NCI-H1105 treated with DMSO at 0.1 percent for 48 hours (cell line): ENCODE measurements at places on chromosomes 6 and 20.

- DNase-seq, result peak; percentile 62
Observed at GRCh38 chr20:41616228-41616627, 1.9 kb downstream of the CHD6 start.

DNA sequence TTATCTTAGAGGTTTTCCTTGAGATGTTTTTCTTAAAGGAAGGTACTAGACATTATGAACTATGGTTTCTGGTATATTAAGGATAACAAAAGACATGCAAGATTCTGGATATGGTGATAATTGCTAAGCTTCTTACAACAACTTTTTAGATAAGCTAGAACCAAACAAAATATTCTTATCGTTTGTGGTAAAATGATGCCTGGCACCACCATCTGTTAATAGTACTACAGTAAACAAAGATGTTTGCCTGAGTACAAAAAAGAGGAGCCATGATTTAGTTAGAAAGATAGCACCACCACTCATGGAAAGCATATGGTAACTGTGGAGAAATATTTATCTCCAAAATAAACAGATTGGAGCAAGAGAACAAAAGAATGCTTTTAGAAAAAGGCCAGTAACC, 747.3 kb downstream of the COL12A1 start:
- no peak for DNase-seq

GRCh38 chr20:8018958-8019245, 659 bp downstream of the TMX4 start:
- peak; percentile 78 for DNase-seq

DNA sequence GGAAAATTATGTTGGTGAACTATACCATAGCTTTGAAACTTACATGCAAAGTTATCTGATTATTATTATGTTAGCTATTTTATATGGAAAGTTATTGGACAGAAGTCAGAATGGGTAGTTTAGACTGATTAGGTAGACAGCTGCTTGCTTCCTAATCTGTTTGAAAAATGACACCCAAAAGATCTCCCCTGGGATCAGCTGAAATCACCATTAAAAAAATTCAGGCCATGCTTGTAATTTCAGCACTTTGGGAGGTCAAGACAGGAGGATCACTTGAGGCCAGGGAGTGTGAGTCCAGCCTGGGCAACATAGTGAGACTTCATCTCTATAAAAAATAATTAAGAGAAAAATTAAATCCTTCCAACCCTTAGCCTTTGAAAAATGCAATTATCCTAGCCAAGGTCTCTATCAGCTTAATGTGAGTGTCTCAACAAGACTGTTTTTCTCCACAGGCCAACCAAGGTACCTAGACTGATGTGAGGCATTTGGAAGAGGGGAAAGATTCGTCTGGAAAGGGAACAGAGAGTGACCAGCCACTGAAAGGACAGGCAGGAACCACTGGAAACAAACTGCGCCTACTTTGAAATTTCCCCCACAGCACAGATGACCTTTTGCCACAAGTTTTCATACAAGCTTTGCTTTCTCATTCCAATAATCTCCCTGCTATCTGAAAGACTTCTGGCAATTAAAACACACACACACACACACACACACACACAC, 232.3 kb downstream of the GMPR start:
- DNase-seq, result no peak

DNA sequence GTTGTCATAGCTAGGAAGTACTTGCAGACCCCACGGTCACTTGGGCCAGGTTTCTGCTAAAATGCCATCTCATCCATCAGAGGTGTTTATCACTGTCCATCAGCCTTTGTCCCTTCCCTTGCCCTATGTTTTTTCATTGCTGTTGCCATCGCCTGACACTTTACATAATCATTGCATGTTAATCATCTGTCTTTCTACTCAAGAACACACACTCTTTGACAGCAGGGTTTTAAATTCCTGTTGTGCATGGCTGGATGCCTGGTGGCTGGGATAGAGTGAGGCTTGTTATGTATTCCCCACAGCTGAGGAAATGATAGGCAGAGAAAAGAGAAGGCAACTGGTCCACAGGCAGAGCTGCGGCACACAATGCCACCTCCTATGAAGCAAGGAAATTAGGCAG, 11.7 kb upstream of the C6orf118 start:
- DNase-seq, result no peak

DNA sequence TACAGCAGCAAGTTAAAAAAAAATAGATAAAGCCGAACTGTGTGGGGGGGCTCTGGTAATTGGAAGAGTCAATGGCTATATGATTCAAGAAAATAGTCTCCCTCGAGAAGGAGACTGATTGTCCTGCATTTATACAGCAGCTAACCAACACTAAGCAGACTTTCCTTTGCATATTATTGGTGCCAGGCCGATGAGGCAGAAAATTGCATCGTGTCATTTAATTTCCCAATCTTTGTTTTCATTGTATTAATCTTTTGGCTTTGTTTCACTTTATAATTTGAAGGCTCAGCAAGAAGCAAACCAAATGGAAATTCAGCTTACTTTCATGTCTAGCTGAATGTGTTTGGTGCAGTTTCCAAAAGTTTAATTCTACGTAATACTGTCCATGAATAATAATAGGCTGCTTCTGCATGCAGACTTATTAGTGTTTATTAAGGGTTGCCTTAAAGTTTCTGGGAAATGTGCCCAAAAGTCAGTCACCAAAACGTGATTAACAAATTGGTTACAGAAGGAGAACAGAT, 258.5 kb downstream of the HACE1 start:
- no peak for DNase-seq

DNA sequence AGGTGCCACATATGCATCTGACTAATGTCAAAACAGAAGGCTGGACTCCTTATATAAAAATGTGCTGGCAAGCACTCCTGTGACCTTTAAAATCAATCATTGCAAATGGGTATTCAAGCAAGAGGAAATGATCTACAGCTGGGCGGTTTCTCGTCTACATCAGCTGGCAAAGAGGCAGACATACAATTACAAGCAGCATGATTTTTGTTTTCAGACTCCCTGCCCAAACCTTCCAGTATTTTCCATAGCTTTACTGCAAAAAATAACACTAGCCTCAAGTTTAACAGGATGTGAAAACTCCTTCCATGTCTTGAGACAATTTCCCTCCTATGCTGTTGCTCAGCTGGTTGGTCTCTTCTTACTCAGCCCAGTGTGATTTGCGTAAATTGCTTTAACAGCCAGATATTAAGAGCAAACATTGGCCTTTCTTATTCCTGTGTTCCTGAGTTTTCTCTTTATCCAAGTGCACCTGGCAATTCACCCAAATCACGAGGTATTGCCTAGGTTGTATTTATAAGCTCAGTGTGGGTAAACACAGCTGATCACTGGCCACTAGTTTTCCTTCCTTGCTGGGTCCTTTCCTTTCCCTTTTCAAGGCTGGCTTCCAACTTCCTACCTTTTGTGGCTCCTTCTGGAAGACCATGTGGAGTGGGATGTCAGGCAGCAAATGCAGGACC, 130.4 kb downstream of the MOXD1 start:
- peak; percentile 35 for DNase-seq

DNA sequence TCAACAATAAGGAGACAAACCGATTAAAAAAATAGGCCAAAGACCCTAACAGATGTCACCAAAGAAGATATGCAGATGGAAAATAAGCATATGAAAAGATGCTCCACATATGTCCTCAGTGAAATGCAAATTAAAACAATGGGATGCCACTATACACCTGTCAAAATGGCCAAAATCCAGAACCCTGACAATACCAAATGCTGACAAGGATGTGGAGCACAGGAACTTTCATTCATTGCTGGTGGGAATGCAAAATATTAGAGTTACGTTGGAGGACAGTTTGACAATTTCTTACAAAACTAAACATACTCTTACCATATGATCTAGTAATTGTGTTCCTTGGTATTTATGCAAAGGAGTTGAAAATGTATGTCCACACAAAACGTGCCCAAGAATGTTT, 1.8 kb upstream of the ZNF184 start:
- DNase-seq, result no peak

GRCh38 chr6:21001736-21002135, 467.5 kb downstream of the CDKAL1 start:
- no peak for DNase-seq

- no peak for DNase-seq
Observed at GRCh38 chr6:165025040-165025439, 284.4 kb downstream of the C6orf118 start.

DNA sequence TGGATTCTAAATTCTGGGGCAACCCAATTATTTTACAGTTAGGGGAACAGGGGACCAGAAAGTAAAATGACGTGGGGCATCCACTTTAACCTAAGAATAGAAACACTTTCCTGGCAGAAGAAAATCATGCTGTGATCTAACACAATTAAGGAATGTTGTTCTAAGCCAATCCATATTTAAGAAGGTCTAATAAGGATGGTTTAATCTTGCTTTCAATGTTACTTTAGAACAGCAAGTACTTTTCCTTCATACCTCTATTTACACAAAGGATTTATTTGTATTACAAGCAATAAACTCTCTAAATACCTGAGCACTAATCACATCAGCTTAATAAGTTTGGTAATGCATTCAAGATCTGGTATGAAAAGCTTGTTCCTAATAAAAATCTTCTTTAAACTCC, 32.4 kb downstream of the SLC2A12 start:
- no peak for DNase-seq

DNA sequence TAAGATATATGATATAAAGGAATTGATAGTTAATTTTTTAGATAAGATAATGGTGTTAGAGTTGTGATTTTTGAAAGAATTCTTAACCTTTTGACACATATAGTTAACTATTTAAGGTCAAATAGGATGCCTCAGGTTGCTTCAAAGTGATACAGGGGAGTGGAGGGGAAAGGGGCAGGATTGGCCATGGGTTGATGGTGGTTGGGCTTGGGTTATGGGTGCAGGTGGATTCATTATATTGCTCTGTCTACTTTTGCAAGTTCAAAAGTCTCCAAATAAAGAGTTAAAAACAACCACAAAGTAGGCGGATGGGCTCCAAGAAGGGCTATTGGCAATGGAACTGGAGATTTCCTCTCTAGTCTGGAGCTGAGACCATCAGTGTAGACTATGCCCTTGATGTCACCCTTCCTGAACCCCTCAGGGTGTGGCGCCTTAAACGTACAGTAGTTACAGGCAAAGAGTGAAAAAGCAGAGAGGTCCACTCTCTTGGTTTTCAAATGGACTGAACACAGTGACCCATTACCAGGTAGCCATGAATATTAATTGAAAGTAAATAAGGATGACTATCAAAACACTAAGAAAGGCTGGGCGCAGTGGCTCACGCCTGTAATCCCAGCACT, 81.2 kb downstream of the PTPN1 start:
- DNase-seq, result no peak

GRCh38 chr6:159941286-159942113, 27.4 kb upstream of the IGF2R start:
- peak; percentile 34 for DNase-seq

DNA sequence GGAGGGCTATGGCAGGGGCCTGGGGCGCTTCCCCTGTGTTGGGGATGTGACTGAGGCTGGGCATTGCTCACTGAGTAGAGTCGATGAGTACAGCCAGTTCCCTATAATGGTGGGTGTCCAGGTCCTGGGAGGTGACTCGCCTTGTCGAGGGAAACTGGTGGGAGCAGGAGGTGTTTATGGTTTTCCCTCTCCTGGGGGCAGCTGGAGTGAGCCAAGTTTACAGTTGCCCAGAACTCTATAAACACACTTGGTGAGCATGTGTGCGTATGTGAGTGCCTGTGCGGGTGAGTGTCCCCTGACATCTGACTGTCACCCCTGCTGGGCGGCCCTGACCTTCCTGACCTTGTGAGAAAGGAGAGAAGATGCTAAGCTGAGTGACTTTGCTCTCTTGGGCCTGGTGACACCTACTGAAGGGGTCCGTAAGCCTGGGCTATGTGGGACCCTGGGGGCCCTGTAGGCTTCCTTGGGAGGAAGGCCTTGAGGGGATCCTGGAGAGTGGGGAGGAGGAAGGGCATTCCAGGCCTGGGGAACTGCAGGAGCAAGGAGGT, 65.9 kb downstream of the VEGFA start:
- no peak for DNase-seq

DNA sequence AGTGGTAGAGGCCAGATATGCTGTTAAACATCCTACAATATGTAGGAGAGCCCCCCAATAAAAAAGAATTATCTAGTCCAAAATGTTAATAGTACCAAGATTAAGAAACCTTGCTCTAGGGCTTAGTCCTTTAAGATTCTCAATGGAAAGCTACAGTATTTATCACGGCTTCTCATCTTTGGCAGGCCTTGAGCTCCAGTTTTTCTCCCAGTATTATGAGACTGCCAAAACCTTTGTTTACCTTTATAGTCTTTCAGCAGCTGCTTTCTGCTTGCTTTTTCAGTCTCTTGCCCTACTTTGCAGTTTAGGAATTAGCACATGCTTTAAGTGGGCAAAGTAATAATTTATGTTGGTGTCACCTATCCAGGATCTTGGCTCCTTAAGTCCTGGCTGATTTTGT, 59.7 kb downstream of the NHLRC1 start:
- peak; percentile 58 for DNase-seq

DNA sequence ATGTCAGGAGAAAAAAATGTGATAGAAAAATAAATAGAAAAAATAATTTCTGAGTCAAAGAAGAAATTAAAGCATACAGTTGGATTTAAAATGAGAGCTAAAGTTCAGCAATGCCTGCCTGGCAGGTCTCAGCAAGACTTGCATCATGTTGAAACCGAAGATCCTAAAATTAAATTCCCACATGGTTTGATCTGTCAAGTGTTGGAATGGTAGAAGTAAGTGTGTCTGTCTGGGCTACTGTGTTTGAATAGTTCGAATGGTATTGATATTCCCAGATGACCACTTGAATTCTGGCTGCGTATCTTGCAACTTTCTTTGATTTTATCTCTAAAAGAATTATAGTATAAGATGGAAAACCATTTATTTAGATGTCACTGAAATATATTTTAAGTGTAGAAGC, 1349.6 kb downstream of the EPHA7 start:
- no peak for DNase-seq

GRCh38 chr6:14634072-14634471, 516.5 kb downstream of the CD83 start:
- no peak for DNase-seq

GRCh38 chr20:50694379-50695134, 3.2 kb upstream of the RIPOR3 start:
- no peak for DNase-seq

- no peak for DNase-seq
Observed at GRCh38 chr6:130466748-130467061, 100.9 kb downstream of the TMEM200A start.

- no peak for DNase-seq
Observed at GRCh38 chr20:43508106-43508505, 609 bp downstream of the L3MBTL1 start.

- DNase-seq, result no peak
Observed at GRCh38 chr20:36206068-36206467, 30.2 kb upstream of the AAR2 start.

GRCh38 chr6:43172104-43173007, 1.3 kb downstream of the SRF start:
- peak; percentile 17 for DNase-seq
